ENCODE measurements at places on chromosomes 7 and 10. TPM values are rescaled to one million over a fixed set of nuclear protein-coding genes. Genes with fewer than 3 reads are reported as not detected.

GRCh38 chr10:123492016-123492415 is 174.1 kb upstream of the GPR26 start:
- no peaks in the 10 kb centered on the region for H3K36me3 ChIP-seq
- no peaks in the 10 kb centered on the region for H3K4me1 ChIP-seq
- no peak for DNase-seq
- H3K27ac ChIP-seq: no peak overlapping the region
- H3K27me3 ChIP-seq: peaks cover 2% of the 10 kb centered on the region

DNA sequence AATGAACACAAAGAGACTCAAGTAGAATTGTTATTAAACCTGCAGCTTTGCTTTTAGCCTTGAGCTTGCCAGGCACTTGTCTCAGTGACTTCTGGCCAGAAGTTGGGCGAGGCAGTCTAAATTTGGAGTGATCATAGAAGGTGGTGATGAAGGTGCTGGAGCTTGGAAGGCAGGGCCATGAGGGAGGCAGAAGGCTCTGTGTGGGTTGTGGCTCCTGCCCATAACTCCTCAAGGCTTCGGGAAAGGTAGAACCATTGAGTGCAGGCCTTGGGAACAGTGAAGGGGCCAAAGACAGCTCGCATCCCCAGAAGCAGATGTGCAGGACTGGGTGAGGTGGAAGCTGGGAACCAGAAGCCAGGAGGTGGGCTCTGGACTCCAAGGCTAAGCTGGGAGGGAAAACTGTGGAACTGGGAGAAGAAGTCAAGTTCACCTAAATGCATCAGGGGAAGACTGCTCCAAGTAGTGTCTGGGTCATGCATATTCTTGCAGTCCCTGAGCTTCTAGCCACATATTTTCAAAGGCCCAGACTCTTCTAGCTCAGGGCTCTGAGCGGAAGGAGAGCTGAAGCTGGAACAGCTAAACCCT is 111.1 kb upstream of the HABP2 start:
- H3K4me3 ChIP-seq: no peak overlapping the region
- H3K27ac ChIP-seq: no peak overlapping the region
- no peaks in the 10 kb centered on the region for H3K36me3 ChIP-seq
- DNase-seq: no peak
- H3K4me1 ChIP-seq: no peaks in the 10 kb centered on the region

ELOVL3 gene
- total RNA-seq: not detected

- no peaks in the 10 kb centered on the region for H3K4me1 ChIP-seq
- no peak for DNase-seq
- H3K27me3 ChIP-seq: peaks cover 1% of the 10 kb centered on the region
- H3K27ac ChIP-seq: no peak overlapping the region
- no peak overlapping the region for H3K4me3 ChIP-seq
Measured at GRCh38 chr10:124591123-124591495, 129.5 kb downstream of the LHPP start.

- H3K4me1 ChIP-seq: peaks cover 31% of the 10 kb centered on the region
- peaks cover 13% of the 10 kb centered on the region for H3K36me3 ChIP-seq
- no peak for DNase-seq
- H3K4me3 ChIP-seq: no peak overlapping the region
- peaks cover 3% of the 10 kb centered on the region for H3K27me3 ChIP-seq
- no peak overlapping the region for H3K27ac ChIP-seq
Measured at GRCh38 chr10:87506956-87507355, 2.3 kb downstream of the MINPP1 start.

DNA sequence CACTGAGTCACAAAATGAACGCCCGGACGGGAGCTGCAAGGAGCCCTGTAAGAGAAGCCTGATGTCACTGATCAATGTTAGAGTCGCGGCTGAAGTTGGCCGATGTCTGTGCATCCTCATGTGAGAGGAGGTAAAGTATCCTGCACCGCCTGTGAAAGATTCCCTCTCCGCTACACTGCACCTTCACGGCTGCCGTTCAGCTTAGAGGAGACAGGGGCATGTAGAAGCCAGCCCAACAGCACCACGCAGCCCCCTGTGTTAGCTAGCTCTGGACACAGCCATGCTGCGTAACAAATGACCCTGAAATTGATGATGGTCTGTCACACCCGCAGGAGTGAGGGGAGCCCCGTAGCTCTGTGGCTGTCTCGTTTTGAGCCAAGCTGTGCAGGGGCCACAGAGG is 81.5 kb upstream of the DIP2C start:
- H3K4me3 ChIP-seq: no peak overlapping the region
- H3K27ac ChIP-seq: no peak overlapping the region
- no peaks in the 10 kb centered on the region for H3K36me3 ChIP-seq

UPK3BL2 gene
- total RNA-seq: 13.2 TPM

DNA sequence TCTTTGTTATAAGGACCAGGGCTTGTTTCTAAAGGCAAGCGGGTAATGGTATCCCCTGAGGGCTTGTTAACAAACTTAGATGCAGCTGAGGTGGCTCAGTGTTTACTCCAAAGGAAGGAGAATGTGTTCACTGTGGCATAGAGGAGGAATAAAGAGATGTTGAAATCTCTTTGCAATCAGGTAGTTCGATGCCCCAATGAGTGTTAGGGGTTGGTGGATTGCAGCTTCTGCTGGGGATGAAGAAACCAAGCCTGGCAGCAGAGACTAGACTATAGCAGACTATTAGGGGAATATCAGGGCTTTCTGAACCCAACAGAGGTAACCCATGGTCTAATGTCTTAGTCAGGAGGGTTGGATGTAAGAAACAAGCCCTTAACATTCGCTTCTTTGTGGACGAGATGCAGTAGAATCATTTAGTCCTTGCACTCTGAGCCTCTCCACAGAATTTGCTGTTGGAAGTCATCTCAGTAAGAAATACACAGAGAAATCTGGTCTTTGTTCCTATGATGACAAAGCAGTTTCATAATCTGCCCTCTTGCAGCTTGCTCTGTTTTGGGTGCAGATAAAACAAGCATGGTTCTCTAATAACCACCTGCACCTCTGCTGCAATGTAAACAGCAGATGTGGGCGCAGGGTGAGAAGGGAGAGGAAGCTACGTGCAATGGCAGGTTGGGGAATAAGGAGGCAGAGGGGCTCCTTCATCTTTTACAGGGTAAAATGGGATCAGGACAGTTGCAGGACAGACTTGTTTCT is 108.6 kb downstream of the NRF1 start:
- H3K27ac ChIP-seq: no peak overlapping the region
- H3K36me3 ChIP-seq: peaks cover 56% of the 10 kb centered on the region
- no peak for DNase-seq
- no peaks in the 10 kb centered on the region for H3K27me3 ChIP-seq
- peaks cover 8% of the 10 kb centered on the region for H3K4me1 ChIP-seq

GRCh38 chr10:101616415-101617101 is 28.4 kb downstream of the DPCD start:
- H3K4me1 ChIP-seq: peaks cover 3% of the 10 kb centered on the region
- H3K4me3 ChIP-seq: no peak overlapping the region
- DNase-seq: no peak
- no peaks in the 10 kb centered on the region for H3K27me3 ChIP-seq
- H3K27ac ChIP-seq: no peak overlapping the region
- peaks cover 8% of the 10 kb centered on the region for H3K36me3 ChIP-seq

AS3MT gene
- 0.15 TPM for total RNA-seq

GRCh38 chr10:1942478-1942877 is 205.2 kb upstream of the ADARB2 start:
- no peaks in the 10 kb centered on the region for H3K27me3 ChIP-seq
- H3K36me3 ChIP-seq: no peaks in the 10 kb centered on the region
- peaks cover 18% of the 10 kb centered on the region for H3K4me1 ChIP-seq
- H3K27ac ChIP-seq: no peak overlapping the region

- no peak overlapping the region for H3K4me3 ChIP-seq
- peaks cover 40% of the 10 kb centered on the region for H3K27me3 ChIP-seq
- DNase-seq: no peak
- peaks cover 15% of the 10 kb centered on the region for H3K4me1 ChIP-seq
- H3K27ac ChIP-seq: no peak overlapping the region
Measured at GRCh38 chr10:5996696-5997095, 19.4 kb upstream of the IL15RA start.

GRCh38 chr10:60043561-60044241 is 137.3 kb upstream of the CCDC6 start:
- no peak for DNase-seq
- no peaks in the 10 kb centered on the region for H3K36me3 ChIP-seq
- no peak overlapping the region for H3K4me3 ChIP-seq
- H3K4me1 ChIP-seq: no peaks in the 10 kb centered on the region
- no peak overlapping the region for H3K27ac ChIP-seq

DNA sequence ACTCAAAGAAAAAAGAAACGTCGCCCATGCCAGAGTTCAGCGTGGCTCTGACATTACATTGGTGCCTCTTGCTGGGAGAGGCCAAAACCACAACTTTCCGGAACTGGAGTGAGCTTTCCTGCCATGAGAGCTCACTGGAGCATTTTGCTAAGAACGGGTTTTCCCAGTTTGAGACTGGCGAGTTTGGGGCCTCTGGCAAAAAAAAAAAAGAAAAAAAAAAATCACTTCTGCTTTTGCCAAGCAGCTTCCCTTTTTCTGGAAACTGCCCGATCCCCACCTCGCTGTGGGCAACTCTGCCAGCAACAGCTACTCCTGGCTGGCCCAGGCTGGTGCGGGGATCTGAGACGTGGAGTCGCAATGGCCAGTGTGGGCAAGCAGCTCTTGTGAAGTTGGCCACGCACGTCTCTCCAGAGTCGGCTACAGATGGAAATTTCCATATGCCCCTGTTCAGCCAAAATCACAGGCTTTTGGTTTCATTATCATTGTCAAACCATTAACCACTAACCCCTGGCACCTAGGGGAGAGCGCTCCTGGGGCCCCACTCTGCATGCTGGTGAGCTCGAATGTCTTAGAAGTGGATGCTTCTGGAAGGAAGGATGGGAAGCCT is 25.7 kb downstream of the PRKAG2 start:
- H3K4me3 ChIP-seq: peak overlapping the region; percentile 58
- peak overlapping the region; percentile 42 for H3K27ac ChIP-seq
- peaks cover 14% of the 10 kb centered on the region for H3K4me1 ChIP-seq

PON3 gene
- not detected for total RNA-seq

GRCh38 chr10:133277993-133278576 is 1.4 kb upstream of the ADAM8 start:
- no peaks in the 10 kb centered on the region for H3K27me3 ChIP-seq
- H3K4me1 ChIP-seq: peaks cover 36% of the 10 kb centered on the region
- peaks cover 26% of the 10 kb centered on the region for H3K36me3 ChIP-seq
- peak overlapping the region; percentile 71 for H3K4me3 ChIP-seq

DNA sequence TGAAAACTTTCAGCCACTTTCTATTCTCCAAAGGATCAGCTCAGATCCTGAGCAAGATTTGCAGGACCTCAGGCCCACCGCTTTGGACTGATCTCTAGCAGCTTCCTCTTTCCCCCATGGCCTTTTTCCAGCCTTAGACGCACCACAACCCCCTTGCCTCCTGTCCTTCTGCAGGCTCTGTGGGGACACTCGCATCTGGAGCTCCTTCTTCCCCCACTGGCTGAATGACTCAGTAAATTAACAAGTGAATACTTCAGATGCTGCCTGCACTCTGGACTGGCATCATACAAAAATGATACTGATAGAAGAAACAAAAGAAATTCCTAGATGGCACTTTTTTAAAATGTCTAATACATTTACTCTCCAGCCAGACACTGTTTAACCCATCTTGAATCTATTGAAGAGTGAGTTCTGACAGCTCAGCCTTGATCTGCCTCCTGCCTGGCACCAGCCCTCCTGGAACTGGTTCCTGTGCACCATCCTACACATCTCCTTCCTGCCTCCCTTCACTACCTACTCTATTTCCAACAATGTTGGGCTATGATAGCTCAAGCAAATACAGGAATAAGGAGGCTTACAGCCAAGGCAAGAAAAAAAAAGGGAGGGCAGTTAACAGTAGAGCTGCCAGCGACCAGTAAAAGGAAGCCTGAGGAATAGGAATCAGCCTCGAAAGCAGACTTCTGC is 3.3 kb downstream of the FRMPD2 start:
- no peaks in the 10 kb centered on the region for H3K36me3 ChIP-seq

DPYSL4 gene
- total RNA-seq: 5.4 TPM

- no peak for DNase-seq
- H3K27me3 ChIP-seq: no peaks in the 10 kb centered on the region
- H3K36me3 ChIP-seq: peaks cover 24% of the 10 kb centered on the region
- no peak overlapping the region for H3K4me3 ChIP-seq
Measured at GRCh38 chr7:107355616-107356015, 114.2 kb upstream of the GPR22 start.

LLCFC1 gene
- total RNA-seq: not detected

DNA sequence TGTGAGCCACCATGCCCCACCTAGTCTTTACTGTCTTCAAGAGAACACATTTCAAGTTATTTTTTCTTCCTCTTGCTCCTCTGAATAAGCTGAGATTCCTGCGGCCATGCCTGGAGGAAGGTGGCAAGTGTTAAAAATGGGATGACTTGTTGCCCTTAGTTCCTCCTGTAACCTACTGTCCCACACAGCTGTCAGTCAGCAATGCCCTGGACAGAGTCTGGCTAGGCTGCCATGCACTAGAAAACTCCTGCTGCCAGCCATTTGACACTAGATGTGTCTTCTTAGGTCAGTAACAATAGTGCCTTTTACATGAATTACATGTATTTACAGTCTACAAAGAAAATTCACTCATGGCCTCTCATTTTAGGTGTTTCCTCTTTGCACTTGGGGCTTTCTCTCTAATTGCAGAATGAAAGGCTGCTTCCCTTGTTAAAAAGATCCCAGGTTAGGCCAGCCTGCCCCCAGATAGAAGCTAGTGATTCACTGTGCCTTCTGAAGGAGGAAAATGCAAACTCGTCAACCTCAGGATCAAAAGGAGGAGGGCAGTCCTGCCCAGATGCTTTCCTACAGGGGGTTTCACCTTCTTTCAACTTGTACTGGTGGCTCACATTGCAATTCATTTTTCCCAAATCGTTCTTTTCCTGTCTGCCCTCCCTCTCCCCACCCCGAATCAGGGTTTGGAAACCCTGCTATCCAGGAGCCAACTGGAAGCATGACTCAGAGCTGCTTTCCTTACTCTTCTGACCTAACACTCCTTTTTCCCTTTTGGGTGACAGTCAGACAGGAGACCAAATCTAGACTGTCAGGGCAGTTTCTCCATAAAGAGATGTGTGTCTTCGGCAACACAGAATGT is 136.6 kb downstream of the SPAG6 start:
- H3K36me3 ChIP-seq: no peaks in the 10 kb centered on the region
- H3K27ac ChIP-seq: no peak overlapping the region
- peaks cover 13% of the 10 kb centered on the region for H3K27me3 ChIP-seq
- no peak for DNase-seq

- no peak for DNase-seq
- no peaks in the 10 kb centered on the region for H3K4me1 ChIP-seq
- no peaks in the 10 kb centered on the region for H3K36me3 ChIP-seq
- H3K27me3 ChIP-seq: peaks cover 30% of the 10 kb centered on the region
Measured at GRCh38 chr10:113648478-113648877, 15.4 kb downstream of the NRAP start.

CTNNA3 gene
- total RNA-seq: not detected

DNA sequence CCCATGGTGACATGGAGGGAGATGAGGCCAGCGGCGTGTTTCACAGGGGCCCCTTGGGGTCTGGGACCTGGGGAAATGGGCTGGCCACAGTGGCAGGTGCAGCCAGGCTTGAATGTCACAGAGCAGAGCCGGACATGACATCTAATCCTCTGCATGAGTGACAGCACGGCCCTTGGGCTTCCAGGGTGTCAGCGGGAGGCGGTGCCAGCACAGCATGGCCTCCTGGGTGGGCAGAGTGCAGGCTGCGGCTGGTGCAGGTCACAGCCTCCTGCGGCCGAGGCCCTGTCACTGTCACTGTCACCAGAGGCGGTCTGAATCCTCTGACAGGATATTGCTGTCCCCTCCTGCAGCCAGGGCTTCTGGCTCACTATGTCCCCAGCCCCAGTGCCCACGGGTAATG is 18.2 kb downstream of the BHLHA15 start:
- no peak overlapping the region for H3K27ac ChIP-seq
- H3K36me3 ChIP-seq: peaks cover 20% of the 10 kb centered on the region
- H3K4me1 ChIP-seq: no peaks in the 10 kb centered on the region

TLX1 gene
- not detected for total RNA-seq

PON1 gene
- total RNA-seq: not detected
